ENCODE measurements at places on chromosomes 5 and 9.
A peak's percentile ranks its signal among the peaks of the same experiment; 100 is the strongest.

GRCh38 chr9:121105531-121105930 lies 30.8 kb downstream of the CNTRL start:
- no peak for DNase-seq

- no peak for DNase-seq
Measured at GRCh38 chr9:77424993-77425392, 223.1 kb downstream of the GNA14 start.

GRCh38 chr9:33815781-33816180 lies 1.2 kb upstream of the UBE2R2 start:
- no peak for DNase-seq

DNA sequence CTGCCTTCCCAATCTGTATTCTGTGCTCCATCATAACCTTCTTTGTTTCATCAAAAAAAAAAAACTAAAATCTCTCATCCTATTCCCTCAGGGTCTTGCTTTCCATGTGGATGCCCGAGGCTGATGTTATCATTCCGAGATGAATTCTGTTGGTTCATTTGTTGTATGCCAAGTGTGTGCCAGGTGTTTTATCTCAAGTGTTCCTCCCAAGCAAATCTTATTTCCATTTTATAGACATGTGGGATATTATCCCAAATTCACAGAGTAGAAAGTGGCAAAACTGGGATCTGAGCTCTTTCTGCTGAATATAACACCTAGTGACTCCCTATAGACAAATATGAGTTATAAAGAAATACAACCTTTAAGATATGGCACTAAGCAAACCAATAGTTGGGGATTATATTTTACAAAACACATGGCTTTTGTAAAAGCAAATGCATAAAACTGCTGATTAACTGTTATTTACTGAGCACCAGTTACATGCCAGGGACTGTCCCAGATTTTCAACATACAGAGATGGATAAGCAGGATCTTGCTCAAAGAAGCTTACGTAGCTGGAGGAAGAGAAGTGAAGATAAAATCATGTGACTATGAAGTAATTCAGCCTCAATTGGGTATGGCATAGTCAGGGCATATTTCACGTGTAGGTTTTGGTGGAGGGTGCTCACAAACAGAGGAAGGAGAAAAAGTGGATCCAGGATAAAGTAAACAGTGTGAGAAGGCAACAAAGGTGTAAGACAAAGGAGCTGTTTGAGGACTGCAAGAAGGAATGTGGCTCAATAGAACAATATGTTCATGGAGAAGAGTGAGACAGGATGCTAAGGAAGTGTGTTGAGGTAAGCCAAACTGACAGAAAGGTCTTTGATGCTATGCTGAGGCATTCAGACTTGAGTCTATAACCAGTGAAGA lies 143.3 kb upstream of the ADAMTSL1 start:
- no peak for DNase-seq

DNA sequence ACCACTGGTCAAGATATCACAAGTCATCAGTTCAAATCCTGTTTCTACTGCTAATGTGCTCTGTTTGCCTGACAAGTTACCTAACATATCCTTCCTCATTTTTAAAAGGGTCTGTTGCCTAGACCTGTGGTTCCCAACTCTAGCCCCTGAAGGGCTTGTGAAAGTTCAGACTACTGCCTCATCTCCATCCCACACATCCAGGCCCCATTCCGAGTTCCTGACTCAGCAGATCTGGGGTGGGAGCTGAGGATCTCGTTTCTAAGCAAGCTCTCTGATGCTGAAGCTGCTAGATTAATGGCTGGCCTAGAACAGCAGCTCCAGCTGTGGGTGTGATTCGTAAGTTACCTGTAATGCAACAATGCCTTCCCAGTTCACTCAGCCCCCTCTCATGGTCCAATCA lies 32.5 kb downstream of the S1PR3 start:
- no peak for DNase-seq

DNA sequence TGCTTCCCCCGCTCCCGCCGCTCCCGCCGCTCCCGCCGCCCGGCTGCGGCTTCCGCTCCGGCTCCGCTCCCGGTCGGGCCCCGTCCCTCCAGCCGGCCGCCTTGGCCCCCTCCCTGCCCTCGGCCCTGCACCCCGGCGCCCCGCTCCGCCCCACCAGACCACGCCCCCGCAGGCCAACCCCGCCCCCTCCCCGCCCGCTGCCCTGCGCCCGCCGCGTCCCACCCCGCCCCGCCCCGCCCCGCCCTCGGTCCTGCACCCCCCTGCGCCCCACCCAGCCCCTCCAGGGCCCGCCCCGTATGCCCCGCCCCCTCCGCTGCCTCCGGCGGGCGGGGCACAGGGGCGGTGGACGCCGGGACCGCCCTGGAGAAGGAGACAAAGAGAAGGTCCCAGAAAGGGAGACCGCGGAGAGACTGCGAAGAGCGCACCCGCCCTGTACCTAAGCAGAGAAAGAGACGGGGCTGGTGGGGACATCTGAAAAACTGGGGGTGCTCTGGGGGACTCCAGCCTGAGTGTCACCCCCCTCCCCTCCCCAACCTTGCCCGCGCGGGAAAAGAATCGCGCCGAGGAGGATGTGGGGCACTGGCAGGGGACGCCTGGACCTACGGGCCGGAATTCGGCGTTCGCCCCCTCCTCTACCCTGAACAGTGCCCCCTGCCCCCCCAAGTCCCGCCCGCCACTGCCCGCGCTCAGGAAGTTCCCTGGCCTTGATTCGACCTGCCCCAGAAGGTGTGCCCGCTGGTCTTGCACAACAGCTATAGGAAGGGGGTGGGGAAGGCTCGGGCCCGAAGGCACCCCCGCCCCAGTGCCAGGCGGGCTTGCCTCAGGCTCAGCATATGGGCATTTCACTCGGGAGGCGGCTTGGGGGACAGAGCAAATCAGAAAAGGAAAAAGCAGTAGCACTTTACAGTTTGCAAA lies 42.8 kb upstream of the STXBP1 start:
- DNase-seq, result peak; percentile 42

DNA sequence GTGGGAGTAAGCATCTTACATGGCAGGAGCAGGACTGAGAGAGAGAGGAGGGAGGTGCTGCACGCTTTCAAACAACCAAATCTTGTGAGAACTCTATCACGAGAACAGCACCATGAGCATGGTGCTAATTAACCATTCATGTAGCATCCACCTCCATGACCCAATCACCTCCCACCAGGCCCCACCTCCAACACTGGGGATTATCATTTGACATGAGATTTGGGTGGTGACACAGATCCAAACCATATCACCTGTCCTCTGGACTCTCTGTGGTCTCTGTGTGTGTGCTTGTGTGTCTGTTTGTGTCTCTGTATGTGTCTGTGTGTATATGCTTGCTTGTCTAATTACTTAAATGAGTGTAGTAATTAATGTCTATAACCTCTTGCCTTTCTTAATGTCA lies 31.1 kb downstream of the SEC61B start:
- DNase-seq, result no peak

GRCh38 chr9:36153746-36154145 lies 15.4 kb upstream of the CCIN start:
- no peak for DNase-seq

DNA sequence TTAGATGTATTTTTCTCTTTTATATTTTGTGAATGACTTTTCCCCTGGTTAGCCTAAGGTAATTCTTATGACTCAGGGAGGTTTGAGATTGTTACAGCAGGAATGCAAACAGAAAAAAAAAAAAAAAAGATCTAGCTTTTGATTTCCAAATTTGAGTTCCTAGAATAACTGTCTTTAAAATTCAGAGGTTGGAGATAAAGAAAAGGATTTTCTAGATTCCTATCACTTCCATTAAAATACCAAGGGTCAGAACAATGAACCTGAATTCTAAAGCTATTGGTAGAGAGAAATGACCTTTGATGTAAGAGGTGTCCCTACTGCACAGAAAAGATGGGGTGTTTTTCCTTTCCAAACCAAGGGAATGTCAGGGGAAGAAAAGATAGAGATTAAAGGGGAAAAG lies 262.5 kb downstream of the DOCK8 start:
- DNase-seq, result no peak

GRCh38 chr5:134833340-134834032 lies 12.3 kb upstream of the C5orf24 start:
- DNase-seq, result no peak

- DNase-seq, result no peak
Measured at GRCh38 chr5:137575847-137576246, 76.7 kb upstream of the SPOCK1 start.

- no peak for DNase-seq
Measured at GRCh38 chr9:94794476-94795167, 68.1 kb downstream of the AOPEP start.

DNA sequence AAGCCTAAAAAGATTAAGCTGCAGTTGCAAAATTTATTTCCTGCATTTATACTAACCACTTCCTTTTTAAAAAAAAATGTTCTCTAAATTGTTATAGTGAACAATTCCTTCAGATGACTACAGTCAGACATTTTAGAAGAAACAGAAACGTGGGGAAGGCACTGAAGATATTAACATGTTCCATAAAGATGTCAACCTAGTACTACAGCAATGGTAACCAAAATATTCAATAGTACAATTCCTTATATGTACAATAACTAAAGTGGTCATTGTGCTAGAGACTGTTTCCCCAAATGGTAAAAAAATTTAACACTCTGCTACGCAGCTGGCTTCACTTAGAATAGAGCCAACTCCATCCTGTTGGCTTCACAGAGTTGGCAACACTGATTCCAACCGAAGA lies 97.7 kb downstream of the FNBP1 start:
- no peak for DNase-seq

GRCh38 chr5:17398431-17398830 lies 99.6 kb upstream of the TAF11L2 start:
- no peak for DNase-seq

GRCh38 chr5:28216939-28217360 lies 1178.6 kb upstream of the CDH9 start:
- DNase-seq, result no peak

- no peak for DNase-seq
Measured at GRCh38 chr5:161176221-161176620, 324.2 kb upstream of the ATP10B start.

DNA sequence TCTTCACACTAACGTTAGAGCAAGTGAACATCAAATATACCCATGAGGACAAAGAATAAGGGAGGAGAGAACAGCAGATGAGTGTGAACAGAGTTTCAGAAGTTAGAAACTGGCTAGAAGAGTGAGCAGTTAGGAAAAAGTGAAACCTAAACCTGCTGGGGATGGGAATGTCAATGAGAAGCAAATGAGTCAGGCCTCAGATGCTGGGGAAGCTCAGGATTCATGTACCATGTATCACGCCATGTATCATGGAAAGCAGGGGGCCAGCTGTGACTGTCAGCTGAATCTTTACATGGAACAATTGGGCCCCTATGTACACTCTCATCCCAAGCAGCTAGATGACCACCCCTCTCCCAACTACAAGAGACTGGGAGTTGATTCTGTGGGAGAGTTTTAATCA lies 16.2 kb downstream of the GDF9 start:
- DNase-seq, result no peak

DNA sequence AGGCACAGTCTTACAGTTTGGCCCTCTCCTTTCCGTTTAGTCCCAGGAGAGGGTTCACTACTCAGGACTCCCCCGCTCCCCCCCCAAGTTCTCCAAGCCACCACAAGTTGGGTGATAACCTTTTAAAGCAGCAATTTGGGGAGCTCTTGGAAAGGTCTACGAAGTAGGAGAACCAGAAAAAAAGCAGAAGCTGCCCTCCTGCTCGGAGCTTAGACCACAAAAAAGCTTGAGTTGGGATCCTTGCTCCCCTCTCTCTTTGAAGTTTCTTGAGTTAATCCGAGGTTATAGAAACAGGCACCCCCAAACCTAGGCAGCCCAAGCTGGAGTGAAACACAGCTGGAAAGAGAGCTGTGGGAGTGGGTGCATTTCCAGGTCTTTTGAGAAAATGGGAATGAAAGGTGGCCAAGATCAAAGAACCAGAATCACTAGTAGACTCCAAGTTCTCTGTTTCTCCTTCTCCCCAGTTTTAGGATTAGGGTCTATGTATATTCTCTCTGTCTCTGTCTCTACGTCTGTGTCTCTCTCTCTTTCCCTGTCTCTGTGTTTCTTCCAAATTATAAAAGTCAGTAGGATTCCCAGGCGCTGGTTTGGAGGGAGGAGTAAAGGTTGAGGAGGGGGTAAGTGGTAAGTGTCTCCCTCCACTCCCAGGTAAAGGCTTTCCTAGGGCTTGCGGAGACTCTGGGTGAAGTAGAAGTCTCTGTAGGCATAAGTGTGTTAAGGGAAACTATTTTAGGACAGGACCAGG lies 2.8 kb downstream of the LHX2 start:
- no peak for DNase-seq

DNA sequence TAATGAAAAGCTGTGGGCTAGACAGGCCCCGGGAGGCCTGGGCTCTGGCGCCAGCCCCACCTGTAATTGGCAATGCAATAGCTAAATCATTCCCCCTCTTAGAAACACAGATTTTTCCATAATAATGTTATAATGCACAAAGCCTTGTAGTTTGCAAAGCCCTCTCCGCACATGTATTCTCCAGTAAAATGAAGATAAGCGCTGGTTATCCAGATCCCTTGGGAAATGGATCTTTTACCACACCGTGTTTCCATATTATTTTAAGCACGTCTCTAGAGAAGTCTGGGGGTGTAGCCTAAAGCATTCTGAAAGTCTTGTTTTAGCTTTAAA lies 1.1 kb upstream of the APBA1 start:
- DNase-seq, result no peak

DNA sequence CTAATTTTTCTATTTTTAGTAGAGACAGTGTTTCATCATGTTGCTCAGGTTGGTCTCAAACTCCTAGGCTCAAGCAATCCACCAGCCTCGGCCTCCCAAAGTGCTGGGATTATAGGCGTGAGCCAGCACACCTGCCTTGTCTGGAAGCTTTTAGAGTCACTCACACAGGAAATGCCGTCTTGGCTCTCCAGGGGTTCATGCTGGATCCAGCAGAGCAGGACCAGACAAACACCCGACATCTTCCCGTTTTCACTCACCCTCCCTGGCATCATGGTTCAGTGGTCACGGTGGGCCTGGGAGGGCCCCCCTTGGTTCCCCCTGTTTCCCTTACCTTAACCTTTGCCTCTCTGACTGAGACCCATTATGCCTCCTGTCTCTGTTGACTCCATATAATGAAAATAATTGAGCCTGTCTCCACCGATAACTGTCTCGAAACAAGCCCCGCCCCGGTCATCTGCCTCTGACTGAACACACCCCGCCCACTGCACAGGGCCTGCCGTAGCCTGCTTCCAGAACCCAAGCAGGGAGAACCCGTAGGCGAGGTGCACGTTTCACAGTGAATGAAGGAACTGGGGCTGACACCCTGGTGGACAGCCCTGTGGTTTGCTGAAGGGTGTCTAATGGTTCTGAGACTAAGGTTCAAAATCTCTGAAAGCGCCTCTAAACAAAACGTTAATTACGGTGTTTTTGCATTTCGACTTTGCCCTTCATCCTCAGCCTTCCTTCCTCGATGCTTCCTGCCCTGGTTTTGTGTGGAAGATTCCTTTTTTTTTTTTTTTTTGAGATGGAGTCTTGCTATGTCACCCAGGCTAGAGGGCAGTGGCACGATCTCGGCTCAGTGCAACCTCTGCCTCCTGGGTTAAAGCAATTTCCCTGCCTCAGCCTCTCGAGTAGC lies 39.7 kb upstream of the SPRY4 start:
- no peak for DNase-seq
